ENCODE measurements at places on chromosomes 4 and X.

DNA sequence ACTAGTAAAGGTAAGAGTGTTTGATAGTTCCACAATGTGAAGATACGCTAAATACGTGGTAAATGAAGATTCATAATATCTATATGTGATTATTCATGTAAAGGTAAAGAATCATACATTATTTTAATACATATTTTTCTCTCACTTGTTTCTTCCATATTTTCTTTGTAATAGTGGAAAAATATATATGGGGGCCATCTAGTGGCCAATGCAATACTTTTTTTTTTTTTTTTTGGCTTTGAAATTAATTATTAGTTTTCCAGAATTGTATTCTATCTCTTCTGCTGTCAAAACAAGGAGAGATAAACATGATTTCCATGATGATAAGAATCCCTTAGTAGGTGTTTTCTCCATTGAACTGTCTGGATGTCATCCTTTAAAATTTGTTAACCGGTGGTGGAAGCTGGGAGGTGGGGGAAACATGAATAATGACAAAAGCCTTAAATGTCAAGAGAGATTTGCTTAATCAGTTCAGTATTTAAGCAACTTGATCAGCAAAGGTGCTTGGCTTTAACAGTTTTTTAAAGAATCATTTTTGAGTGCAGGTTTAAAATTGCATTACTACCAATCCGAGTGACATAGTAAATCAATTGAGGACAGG is 508.7 kb upstream of the HTR2C start:
- no peak for DNase-seq

DNA sequence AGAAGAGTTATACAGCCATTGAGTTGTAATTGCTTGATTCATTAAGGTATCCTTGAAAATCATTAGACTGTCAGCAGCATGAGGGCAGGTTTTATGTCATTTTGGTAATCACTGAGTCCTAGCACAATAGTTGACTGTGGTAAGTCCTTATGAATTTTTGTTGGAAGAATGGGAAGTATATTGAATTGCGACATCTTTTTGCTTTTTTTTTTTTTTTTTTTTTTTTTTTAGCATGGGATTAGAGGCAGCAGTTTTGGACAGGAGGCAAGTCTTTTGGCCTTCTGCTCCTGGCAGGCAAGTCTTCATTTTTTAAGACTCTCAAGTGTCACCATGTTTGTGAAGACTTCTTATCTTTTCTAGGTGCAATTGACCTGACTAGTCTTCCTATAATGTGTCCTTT is 29.7 kb downstream of the PRRG1 start:
- DNase-seq, result peak; percentile 3

GRCh38 chr4:109094056-109094455 is 208.4 kb downstream of the COL25A1 start:
- peak; percentile 33 for DNase-seq

GRCh38 chrX:68433155-68433980 is at the start of gene OPHN1:
TSS of gene OPHN1 (minus strand) at chrX:68433495. CDS start at chrX:68433020, 475 bp downstream.
- DNase-seq, result peak; percentile 77

DNA sequence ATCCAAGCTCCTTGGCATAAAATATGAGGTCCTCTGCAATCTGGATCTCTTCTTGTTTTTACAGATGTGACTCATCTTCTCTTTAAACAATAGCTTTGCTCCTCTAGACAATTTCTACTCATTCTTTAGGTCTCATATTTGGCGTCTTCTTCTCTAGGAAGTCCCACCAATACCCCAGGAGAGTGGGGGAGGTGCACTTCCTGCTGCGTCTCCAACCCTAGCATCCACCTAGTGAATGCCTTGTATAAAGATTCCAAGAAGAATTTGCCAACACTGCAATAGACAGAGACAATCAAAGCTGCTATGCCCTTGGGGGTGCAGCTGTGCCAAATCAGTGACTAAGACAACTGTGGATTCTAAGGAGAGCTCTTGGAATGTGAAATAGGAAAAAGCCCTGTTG is 45.7 kb upstream of the SLC10A7 start:
- no peak for DNase-seq

GRCh38 chr4:38856524-38857337 is at the start of gene TLR6:
TSS of gene TLR6 (minus strand) at chr4:38856817. CDS start at chr4:38829473, 27,344 bp downstream.
- DNase-seq, result peak; percentile 24

- DNase-seq, result no peak
Observed at GRCh38 chr4:7198440-7199128, 6.2 kb downstream of the SORCS2 start.

- no peak for DNase-seq
Observed at GRCh38 chr4:80812145-80812544, 218.4 kb upstream of the BMP3 start.

DNA sequence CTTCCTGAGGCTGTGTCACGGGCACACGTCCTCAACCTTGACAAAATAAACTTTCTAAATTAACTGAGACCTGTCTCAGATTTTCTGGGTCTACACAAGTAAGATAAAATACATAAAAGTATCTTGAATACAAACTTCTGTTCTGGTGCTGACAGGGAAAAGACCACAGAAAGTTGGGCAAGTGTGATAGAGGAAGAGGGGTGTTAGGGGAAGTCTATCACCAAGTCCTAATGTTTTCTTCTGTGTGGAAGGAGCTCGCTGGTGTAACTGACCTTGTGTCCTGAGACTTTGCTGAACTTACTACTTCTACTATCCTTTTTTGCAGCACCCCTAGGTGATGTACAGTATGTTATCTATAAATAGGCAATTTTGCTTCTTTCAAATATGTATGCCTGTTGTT is 97.0 kb upstream of the STIM2 start:
- no peak for DNase-seq

DNA sequence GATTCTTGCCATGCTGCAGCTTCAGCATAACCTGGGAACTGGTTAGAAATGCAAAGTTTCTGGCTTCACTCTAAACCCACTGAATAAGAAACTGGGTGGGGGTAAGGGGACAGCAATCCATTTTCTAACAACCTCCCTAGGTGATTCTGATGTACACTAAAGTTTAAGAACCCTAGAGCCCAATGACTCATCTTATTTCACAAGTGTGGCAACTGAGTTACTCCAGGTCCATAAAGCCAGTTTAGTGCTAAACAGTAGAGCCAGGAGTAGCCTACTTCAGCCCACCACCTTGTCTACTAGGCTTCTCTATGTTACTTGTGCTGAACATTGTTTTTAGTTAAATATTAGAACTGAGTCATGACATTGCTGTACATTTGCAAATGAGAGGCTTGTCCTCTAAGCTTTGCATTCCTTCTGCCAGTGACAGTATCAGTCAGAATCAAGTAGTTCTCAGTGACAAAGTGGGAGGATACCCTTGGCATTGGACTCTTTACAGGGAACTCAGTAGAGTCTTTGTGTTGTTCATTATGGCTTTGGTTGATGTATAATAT is 518.0 kb downstream of the RPA4 start:
- DNase-seq, result no peak

- peak; percentile 50 for DNase-seq
Observed at GRCh38 chr4:184417802-184418511, 56.4 kb downstream of the IRF2 start.

GRCh38 chr4:31678356-31678755 is 958.2 kb downstream of the PCDH7 start:
- no peak for DNase-seq

DNA sequence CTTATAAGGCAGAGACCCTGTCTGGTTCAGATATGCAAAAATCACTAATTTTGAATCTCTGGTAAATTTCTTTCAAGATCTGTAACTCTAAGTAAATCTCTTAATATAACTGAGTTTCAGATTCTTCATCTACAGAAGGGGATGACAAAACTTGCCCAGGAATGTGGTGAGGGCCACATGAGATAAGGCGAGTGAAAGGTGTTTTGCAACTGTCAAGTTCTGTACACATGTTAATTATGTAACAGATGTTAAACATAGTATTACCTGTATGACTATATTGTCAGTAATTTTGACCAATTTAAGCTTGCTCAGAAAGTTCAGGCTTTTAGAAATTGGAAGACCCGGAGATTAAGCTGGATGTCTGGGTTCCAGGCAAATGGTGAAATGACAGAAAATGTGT is 549 bp upstream of the GLRB start:
- DNase-seq, result no peak

DNA sequence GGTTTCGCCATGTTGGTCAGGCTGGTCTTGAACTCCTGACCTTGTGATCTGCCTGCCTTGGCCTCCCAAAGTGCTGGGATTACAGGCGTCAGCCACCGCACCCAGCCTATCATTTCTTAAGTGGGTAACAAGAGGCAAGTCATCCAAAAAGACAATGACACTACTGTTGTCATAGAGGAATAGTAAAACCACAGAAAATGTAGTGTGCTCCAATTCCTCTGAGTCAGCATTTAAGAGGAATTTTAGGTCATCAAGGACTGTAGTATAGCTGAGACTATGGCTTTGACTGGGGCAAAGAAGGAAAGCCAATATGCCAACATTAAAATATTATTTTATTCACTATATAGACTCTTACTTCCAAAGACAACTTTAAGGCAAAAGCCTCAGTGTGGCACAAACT is 48.4 kb downstream of the ATP8A1 start:
- DNase-seq, result no peak

GRCh38 chrX:154028502-154029184 is 8.9 kb upstream of the IRAK1 start:
- no peak for DNase-seq

DNA sequence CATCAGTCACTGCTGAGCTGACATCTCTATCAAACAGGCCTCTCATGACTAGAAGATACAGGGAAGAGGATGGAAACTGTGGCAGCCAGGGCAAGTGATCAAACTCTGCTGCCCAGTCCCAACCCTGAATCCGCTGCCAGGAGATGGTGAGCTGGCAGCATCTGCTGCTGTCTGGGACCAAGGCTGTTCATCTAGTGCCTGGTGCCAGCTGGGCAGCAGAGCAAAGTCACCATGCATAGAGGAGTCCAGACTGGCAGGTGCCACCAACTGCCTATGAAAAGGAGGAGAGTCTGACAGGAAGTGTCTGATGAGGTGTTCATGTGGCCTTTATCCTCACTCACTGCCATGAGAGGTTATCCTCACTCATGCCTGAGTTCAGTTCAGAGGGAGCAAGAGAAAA is 518.9 kb downstream of the MID1IP1 start:
- DNase-seq, result no peak

- peak; percentile 86 for DNase-seq
Observed at GRCh38 chr4:3009422-3009821, 46.1 kb downstream of the GRK4 start.

- no peak for DNase-seq
Observed at GRCh38 chrX:125132274-125132673, 187.4 kb upstream of the TEX13C start.

Measured in fibroblast of gingiva (primary cell).